Mammary epithelial cell (primary cell): ENCODE measurements at places on chromosomes 4 and X. TPM values are rescaled to one million over a fixed set of nuclear protein-coding genes. Genes with fewer than 3 reads are reported as not detected.

- peak; percentile 87 for DNase-seq
Observed at GRCh38 chrX:2696698-2697215, 5.7 kb downstream of the CD99 start.

GRCh38 chr4:87633243-87633642, 16.8 kb upstream of the DMP1 start:
- no peak for DNase-seq

GRCh38 chr4:85522836-85523235, 47.9 kb downstream of the ARHGAP24 start:
- DNase-seq: no peak

DNA sequence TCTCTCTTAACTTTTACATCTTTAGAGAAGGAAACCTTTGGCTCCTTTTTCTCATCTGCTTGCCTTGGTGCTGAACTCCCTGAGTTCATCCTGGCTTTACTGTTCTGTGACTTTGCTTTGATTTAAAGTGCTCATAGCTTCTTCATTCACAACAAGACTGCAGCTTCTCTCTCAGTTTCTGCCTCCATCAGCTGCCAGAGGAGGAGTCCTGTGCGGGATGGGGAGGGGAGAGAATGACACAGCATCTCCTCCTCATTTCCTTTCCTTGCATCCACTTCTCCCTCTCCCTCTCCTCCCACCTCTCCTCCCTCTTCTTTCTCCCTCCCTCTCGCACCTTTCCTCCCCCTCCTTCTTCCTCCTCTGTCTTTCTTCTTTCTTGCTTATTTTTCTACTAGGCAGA, 42.0 kb downstream of the CBLL2 start:
- DNase-seq: peak; percentile 4

DNA sequence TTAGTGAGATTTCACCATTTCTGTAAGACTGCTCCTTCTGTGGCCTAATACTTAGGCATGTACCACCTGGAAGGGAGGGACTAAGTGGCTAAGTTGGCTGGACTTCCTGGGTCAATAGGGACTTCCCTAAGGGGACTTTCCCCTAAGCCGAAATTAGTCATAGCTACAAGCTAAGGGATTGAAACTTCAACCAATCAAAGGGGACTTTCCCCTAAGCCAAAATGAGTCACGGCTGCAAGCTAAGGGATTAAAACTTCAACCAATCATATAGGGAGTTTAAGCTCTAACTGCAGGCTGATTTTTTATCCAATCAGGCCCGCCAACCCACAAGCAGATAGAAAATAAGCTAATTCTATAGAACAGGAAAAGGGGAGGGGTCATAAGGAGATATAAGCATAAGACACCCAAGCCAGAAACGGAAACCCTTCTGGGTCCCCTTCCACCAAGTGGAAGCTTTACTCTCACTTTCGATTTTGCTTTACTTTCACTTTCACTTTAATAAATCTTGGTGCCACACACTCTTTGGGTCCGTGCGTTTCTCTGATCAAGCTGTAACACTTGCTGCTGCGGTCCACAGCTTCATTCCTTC, 382.8 kb downstream of the KLHL4 start:
- DNase-seq: peak; percentile 3

- peak; percentile 88 for DNase-seq
Observed at GRCh38 chr4:122045533-122045932, 93.7 kb upstream of the TRPC3 start.

GRCh38 chrX:41695426-41695825, 6.7 kb downstream of the GPR34 start:
- no peak for DNase-seq

The ABCE1 gene
- 96.3 and 102 TPM in 2 replicates for total RNA-seq

- DNase-seq: no peak
Observed at GRCh38 chrX:11438767-11439166, 145.6 kb downstream of the AMELX start.

GRCh38 chr4:105808030-105808749, 87.1 kb upstream of the NPNT start:
- DNase-seq: no peak

The HSFX1 gene
- 0.94 and 0.99 TPM in 2 replicates for total RNA-seq

GRCh38 chr4:85210353-85210752, 243.9 kb upstream of the WDFY3 start:
- peak; percentile 82 for DNase-seq

- no peak for DNase-seq
Observed at GRCh38 chr4:25723409-25723808, 67.8 kb downstream of the SLC34A2 start.

The ADD1 gene
- total RNA-seq: 151 and 167 TPM in 2 replicates

- no peak for DNase-seq
Observed at GRCh38 chrX:135095715-135096114, 24.6 kb downstream of the ETDB start.

DNA sequence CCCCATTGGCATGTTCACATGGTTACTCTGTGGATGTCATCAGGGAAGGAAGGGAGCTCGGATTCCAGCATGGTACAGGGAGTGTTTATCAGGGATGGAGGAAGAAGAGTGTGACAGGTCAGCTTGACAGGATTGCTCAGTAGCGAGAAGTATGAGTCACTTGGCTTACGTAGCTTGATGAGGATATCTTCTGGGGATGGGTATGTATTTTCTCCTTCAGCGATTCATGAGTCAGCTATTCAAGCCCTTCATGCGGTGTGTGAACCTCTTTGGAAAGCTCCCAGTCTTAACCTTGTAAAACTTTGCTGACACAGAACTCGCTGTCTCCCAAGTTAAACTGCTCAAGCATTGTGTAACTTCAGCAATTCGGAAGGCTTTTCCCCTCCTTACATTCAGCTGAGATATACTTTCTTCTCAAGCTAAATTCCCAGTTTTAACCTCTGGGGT, 275.4 kb downstream of the ARHGAP10 start:
- DNase-seq: peak; percentile 98

DNA sequence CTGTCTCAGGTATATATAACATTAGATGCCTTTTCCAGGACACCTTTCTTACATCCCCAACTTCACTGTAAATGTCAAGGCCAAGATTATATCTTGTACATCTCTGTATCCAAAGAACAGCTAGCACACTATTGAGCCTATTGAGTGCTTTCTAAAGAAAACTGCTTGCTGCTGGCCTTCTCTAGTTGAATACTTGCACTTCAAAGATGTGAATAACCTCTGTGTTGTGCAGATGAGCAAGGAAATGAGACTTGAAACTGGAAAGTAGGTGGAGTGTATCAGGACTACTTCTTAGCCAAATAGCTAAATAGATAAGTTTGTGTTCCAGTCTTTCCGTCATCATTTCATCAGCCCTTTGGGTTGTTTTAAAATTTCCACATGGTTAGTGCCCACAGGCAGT, 704.4 kb upstream of the AMOT start:
- no peak for DNase-seq

The GAGE12F gene
- not detected in 2 replicates for total RNA-seq

DNA sequence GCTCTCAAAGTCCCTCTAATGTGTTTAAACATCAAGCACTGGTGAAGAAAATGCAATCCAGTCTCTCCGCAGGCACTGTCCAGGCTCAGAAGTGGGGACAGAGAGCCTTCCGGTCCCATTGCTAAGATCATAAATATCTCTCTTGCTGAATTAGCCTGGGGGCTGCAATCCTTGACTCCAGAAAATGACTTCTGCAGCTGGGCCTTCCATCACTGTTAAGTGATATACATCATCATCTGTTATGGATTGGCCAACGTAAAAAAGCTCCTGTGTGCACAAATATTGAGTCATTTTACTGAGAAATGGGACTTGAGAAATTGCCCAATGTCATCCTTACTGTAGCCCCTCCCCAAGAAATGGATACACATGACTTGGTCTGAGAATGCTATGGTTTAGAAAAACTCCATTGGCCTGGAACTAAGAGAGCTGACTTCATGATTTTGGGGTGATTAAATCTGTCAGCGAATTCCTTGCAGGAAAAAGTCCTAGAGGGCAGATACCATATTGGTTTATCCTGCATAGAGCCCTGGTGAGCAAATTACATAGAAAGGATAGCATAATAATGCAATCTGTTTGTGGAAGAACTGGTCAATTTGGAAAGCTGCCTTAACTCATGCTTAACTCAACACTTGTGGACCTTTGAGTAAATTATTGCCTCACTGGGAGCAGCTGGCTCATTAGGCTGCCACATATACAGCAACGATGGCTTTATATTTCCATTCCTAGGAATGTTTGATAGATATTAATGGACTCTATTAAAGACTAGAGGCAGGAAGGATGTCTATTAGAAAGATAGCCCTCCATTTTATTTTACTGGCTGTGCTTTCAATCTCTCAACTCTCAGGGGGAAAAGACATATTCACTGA, 346.1 kb downstream of the GBA3 start:
- DNase-seq: no peak
